Subcutaneous preadipocyte (primary cell): ENCODE measurements at places on chromosomes 6 and 20. TPM values are rescaled to one million over a fixed set of nuclear protein-coding genes. Genes with fewer than 3 reads are reported as not detected.

PXDC1 gene
- total RNA-seq: 38.7 and 41.9 TPM in 2 replicates

HLA-C gene
- 73.9 and 109 TPM in 2 replicates for total RNA-seq

RSPH4A gene
- total RNA-seq: under 0.01 and 0.20 TPM in 2 replicates

GSTA2 gene
- not detected in 2 replicates for total RNA-seq

SPATS1 gene
- not detected in 2 replicates for total RNA-seq

KHDC1L gene
- not detected in 2 replicates for total RNA-seq

TDRD6 gene
- total RNA-seq: under 0.01 and 0.20 TPM in 2 replicates

MUC22 gene
- not detected in 2 replicates for total RNA-seq

POM121L2 gene
- total RNA-seq: not detected in 2 replicates

OPRM1 gene
- not detected in 2 replicates for total RNA-seq

MCCD1 gene
- not detected in 2 replicates for total RNA-seq
